ENCODE measurements at places on chromosomes 7 and 10.
A peak's percentile ranks its signal among the peaks of the same experiment; 100 is the strongest.

DNA sequence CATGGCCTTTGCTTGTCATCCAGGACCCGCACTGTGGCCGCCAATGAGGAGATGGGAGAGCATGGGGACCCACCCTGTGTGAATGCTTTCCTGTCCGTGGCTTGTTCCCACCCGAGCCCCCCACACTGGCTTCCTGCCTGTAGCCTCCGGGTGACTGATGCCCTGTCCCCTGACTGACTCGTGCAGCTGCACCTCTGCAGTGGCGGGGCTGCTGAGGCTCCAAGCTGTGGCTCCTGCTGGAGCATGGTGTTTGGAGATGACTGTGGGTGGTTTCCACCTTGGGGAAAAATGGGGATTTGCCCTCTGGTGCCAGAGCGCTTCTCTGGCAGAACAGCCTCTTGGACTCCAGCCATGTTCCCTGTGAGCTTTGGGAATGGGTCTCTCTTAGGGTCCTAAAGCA, 2.1 kb downstream of the CAMK1D start:
- DNase-seq = no peak

DNA sequence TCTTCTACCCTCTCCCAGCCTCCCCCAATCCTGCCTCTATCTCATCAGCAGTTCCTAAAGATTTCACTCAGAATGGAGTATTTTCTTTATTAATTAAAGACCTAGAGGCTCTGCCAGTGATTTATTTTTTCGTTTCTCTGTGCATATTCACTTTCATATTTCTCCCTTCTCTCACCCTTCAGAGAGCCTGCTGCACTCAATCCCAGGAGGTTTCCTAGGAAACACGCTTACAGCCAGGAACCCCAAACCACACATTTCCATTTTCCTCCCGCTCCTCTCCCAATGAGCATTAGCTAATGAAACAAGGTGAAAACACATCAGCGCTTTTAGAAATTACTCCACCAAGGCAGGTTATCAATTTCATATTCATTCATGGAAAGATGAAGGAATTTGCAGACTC, 180.2 kb downstream of the FRMD4A start:
- DNase-seq = no peak

GRCh38 chr7:148609045-148609725, 18.6 kb downstream of the C7orf33 start:
- no peak for DNase-seq

- DNase-seq = no peak
These were observed 177.5 kb downstream of the ANK3 start for GRCh38 chr10:60212195-60212594.

GRCh38 chr7:147432079-147432478, 1158.5 kb upstream of the C7orf33 start:
- DNase-seq = no peak

DNA sequence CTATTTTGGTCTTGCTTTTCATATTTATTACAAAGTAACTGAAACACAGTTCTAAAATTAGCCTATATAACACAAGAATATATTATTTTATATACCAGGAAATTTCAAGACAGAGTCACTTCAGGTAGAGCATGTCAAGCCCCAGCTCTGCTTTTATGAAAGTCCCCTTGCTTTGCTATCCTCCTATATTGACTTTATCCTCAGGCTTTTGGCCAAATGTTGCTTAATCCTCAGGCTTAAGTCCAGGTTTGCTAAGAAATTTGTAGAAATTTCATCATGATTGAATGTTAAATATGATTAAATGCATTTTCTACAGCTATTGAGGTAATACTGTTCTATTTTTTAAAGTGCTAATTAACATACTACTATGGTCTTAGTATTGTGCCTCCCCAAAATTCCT, 227.6 kb downstream of the FZD1 start:
- DNase-seq = no peak

GRCh38 chr7:47938574-47939165, 9.6 kb downstream of the PKD1L1 start:
- DNase-seq = no peak

- peak; percentile 75 for DNase-seq
These were observed 20.2 kb upstream of the BAIAP2L1 start for GRCh38 chr7:98420966-98421612.

GRCh38 chr7:96547371-96547811, 162.3 kb downstream of the SEM1 start:
- DNase-seq = peak; percentile 15

DNA sequence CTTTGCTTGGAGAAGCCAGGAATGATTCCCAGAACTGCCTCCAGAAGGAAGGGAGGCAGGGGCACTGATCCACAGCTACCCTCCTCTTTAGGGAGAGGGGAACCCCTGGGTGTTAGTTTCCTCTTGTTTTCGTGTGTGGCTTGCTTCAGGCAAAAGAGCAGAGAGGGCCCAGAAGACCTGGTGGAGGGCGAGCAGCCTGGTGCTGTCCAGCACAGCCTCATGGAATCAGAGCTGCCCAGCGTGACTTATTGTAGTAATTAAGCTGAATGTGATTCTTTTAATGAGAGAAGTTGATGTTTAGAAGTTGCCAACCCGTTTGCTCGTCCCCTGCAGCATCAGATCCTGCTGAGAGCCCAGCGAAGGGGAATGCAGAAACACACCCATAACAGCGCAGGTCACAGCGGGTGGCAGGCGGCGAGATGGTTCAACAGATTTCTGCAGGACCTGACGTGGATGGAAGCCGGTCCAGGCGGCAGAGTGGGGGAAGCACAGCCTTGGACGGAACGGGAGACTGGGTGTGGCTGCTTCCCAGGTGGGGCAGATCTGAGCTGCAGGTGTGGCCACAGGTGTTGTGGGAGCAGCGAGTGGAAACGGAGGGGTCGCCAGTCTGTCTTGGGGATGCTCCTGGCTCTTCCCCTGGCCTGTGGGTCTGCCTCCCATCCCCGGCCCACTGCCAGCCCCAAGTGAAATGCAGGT, 53.7 kb upstream of the SHH start:
- DNase-seq = no peak

DNA sequence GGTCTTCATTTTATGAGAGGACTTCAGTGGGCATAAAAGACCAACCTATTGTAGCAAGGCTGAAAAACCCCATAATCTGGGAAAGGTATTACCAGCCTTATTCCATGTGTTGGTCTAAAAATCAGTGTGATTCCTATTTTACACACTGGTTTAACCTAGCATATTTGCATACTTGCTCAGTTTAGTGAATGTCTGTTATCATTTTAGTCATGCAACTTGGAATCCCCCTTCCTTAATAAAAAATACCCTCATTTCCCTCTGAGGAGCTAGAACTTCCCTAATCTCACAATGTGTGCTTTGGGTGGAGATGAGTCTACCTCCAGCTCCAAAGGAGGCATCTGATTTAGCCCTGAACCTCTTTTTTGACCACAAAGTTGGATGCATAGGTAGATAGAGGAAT, 312.8 kb upstream of the SORCS1 start:
- no peak for DNase-seq

GRCh38 chr7:105136221-105136620, 122.2 kb downstream of the KMT2E start:
- DNase-seq = no peak

DNA sequence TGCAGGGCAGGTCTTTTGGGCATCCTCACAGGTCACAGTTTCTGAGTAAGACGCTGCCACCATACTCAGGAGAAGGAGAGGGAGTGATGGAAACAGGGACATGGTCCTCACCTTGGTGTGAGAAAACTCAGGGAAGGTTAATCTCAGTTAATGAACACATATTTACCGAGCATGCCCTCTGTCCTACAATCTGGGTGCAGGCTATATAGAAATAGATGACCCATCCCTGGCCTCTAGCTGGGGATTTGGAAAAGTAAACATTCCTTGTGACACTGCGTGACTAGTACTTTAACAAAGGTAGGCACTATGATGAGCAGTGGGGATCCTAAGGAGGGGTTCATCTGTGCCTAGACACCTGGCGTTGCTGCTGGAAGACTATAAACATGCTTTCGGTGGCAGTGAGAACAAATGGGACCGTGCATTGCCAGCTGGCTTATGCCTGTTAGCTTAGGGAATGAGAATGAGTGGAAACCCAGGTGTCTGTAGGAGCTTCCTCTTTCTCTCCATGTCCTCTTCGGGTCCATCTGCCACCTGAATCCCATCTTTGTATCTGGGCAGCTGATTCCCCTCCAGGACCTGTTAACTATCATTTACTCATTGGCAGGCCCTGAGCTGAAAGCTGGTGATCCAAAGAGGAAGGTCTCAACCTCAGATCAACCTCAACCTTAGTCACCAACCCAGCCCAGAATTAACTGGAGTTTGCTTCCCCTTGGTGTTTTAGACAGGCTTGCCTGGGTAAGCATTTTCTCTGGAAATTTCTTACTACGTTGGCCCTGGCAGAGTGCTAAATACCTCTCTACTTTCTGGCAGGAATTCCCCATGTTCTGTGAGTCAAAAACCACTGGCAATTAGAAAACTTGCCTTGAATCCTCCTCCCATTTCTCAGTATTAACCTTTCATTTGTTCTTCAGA, 794 bp downstream of the MBL2 start:
- peak; percentile 59 for DNase-seq

- DNase-seq = no peak
These were observed 102.4 kb downstream of the HIPK2 start for GRCh38 chr7:139675127-139676125.

GRCh38 chr10:78307576-78307975, 273.9 kb downstream of the RPS24 start:
- DNase-seq = no peak

DNA sequence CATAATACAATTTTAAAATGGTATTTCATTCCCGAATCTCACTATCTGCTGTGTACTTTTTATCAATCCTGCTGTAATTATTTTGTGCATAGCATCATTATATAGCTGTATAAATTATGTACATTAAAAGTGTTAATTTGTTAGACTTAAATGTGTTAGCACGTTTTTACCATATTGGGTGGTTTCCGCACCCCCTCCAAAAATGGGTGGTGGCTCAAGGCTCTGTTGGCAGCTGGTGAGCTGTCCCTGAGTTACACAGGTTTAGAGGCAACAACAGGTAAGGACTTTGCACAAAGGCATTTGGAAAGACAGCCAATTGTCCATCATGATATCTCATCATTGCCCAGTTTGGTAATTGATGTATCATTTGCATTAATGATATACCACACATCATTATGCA, 18.6 kb upstream of the LMTK2 start:
- no peak for DNase-seq

- DNase-seq = no peak
These were observed 65.4 kb upstream of the SEM1 start for GRCh38 chr7:96775046-96775445.

DNA sequence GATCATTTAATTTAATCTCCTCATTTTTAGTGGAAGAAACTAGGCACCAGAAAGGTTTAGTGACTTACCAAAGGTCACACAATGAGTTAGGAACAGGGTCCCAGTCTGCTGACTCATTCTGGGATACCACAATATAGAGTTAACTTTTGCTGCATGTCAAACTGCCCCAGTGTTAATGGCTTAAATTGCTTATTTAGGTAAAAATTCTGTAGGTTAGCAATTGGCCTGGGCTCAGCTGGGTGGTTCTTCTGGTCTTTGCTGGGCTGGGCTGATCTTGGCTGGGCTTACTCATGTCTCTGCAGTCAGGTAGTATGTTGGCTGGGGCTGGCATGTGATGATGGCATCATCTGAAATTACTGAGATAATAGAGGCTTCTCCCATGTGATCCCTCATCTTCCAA, 111.6 kb downstream of the EMX2 start:
- peak; percentile 21 for DNase-seq

GRCh38 chr10:112160834-112161233, 22.7 kb downstream of the GPAM start:
- DNase-seq = no peak

- DNase-seq = no peak
These were observed 181.9 kb upstream of the PRSS58 start for GRCh38 chr7:142439739-142440138.

GRCh38 chr7:85160223-85160622, 26.6 kb downstream of the SEMA3D start:
- peak; percentile 90 for DNase-seq

DNA sequence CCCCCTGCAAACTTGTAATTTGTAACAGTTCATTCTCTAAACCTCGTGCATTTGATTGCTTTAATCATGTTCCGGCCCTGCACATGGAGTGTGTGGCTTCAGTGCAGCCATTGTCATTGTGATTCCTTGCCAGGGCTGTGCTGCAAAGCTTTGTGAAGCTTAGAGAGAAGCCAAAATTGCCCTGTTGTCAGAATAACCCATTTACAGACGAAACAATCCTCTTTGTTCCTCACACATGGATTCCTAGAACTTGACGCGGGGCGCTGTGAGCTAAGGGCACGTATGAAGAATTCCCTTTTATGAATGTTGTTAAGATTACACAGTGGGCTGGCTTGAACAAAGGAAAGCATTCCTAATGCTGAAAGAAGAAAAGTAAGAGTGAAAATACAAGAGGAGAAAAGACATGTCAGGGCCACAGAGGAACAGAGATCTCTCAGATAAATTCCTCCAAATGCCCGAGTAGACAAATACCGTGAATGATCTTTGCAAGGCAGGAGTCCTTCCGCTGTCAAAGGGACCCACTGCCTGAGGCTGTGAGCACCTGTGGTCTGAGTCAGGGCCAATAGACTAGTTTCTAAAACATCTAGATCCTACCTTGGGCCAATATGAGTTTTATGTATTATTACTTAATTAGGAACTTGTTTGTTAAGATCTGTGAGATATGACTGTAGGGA, 205.4 kb upstream of the C7orf33 start:
- peak; percentile 23 for DNase-seq

GRCh38 chr10:90674461-90674860, 183.4 kb downstream of the HTR7 start:
- no peak for DNase-seq

- no peak for DNase-seq
These were observed 7.9 kb upstream of the CRTAC1 start for GRCh38 chr10:98038288-98038687.

DNA sequence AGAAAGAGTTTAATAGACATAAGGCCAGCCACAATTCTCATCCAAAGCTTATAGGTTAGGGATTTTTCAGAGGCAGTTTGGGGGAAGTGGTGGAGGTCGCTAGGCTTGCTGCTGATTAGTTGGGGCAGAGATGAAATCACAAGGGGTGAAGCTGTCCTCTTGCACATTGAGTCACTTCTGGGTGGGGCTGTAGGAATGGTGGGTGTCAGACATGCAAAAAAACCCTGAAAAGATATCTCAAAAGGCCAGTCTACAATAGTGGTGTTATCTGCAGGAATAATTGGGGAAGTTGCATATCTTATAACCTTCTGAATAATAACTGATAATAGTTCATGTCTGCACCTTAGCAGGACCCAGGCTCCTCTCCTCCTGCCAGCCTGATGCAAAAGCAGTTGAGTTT, 2.1 kb downstream of the FAM24B start:
- DNase-seq = no peak

- no peak for DNase-seq
These were observed 243.6 kb downstream of the TWIST1 start for GRCh38 chr7:18873734-18874336.

DNA sequence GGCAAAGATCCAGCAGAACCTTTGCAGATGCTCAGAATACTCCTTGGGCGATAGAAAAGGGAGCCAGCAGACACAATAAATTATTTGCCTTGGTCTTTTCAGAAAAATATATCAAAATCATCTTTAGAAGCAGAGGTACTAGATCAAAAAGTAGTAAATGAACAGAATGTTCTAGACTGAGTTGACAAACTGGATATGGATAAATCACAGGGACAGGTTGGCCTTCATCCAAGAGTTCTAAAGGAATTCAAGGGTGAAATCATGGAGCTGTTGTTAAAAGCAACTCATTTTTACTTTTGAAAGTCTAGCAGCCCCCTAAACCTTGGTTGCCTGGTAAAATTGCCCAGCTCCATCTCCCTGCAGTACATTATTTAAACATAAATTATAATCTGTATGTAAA, 99.1 kb downstream of the PLCE1 start:
- no peak for DNase-seq

GRCh38 chr7:93298671-93299070, 66.5 kb downstream of the VPS50 start:
- DNase-seq = no peak

- no peak for DNase-seq
These were observed 32.4 kb downstream of the WBP1L start for GRCh38 chr10:102775935-102776669.

Data from mammary epithelial cell (primary cell).